Stimulated activated CD8-positive, alpha-beta memory T cell treated with anti-CD3 and anti-CD28 coated beads, Interleukin-12 subunit alpha, Interleukin-12 subunit beta, amount 100 ng/mL, for 1 hour (primary cell): ENCODE measurements at places on chromosomes 6 and 20.

- DNase-seq: no peak
Measured at GRCh38 chr6:34981951-34982350, 92.9 kb downstream of the ANKS1A start.

GRCh38 chr6:15682965-15683822, 20.4 kb upstream of the DTNBP1 start:
- DNase-seq: no peak

GRCh38 chr6:113127786-113128419, 729.2 kb upstream of the MARCKS start:
- DNase-seq: no peak

- DNase-seq: no peak
Measured at GRCh38 chr6:22007469-22007868, 289.4 kb downstream of the PRL start.

DNA sequence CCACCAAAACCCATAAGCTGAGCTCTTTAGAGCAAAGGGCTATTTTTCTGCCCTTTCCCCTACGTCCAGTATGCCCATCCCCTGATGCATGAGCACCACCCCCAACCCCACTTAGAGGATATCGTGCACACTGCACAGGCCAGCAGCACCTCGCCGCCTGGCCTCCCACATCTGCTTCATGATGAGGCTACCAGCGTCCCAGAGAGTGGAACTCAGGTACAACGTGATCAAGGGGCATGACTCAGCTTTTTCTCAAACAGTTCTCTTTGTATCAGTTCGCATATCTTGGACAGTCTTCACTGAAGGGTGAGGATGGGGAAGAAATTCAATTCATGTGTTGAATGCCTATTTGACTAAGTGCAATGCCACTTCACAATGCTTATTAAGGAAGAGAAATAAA, 81.9 kb upstream of the QKI start:
- DNase-seq: no peak

GRCh38 chr6:73867411-73867810, 171.4 kb downstream of the CD109 start:
- no peak for DNase-seq

DNA sequence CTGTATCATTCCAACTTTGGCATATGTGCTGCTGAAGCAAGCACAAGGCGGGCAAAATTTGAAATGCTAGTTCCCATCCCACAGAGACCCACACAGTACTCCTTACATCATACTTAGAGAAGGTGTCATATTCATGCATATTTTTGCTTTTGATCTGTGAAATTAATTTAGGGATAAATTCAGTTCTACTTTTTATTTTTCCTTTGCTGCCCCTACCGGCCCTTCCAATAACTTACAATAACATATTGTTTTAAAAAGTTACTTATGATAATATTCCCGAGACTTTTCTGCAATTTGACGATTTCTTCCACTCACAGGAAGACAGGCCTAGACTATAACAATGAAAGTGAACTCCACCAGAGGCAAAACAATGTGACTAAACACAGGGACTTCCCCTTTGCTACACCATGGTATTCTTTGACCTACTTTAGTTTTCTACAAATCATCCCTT, 35.0 kb downstream of the SESN1 start:
- DNase-seq: no peak

DNA sequence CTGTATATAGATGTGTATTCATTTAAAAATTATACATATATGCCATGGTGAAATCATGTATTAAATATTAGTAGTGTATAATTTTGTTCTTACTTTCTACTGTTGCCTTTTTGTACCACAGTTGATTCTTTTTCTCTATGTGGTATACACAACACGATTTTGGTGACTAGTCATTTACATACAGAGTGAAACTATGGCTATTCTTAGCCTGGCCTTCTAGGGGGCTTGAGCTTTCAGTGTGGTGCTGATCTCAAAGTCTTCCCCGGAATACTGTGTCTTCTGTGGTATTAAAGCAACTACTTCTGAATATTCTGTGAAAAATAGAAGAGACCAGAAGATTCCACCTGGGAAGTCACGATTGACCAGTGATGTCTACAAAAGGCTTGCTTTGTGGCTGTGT, 301.9 kb downstream of the UTRN start:
- DNase-seq: no peak

DNA sequence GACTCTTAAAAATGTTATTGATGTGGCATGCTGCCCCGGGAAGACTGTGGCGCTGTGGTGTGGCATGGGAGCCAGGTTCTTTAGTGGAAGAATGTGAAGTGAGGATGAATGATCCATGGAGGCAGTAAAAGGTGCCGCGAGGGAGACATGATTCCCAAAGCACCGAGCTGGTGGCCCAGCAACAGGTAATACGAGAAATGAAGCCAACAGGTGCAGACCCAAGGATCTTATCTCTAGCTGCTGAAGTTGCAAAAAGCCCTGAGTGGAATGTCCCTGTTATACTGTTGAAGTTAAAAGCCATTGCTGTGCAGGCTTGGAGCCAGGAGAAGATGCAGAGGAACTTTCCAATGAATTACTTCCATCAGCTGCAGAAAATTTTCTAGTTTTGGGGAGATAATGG, 53.5 kb downstream of the OR2B6 start:
- no peak for DNase-seq

- DNase-seq: no peak
Measured at GRCh38 chr6:87807475-87807874, 105.4 kb upstream of the AKIRIN2 start.

DNA sequence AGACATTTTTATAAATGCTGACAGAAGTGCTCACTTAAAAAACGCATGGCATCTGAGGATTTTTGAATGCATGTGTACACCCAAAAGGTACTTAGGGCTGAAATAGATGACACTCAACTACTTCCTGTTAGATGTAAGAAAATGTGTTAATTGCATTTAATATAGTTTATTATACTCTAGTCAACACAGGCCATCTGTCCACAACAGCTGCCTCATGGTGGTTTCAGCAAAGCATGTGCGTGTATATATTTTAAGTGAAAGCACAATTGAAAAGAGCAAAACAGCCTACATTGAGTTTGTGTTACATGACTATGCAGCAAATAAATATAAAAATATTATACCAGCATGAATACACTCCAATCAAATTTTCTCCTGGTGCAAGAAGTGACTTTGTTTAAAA, 1233.0 kb upstream of the EYS start:
- DNase-seq: no peak

DNA sequence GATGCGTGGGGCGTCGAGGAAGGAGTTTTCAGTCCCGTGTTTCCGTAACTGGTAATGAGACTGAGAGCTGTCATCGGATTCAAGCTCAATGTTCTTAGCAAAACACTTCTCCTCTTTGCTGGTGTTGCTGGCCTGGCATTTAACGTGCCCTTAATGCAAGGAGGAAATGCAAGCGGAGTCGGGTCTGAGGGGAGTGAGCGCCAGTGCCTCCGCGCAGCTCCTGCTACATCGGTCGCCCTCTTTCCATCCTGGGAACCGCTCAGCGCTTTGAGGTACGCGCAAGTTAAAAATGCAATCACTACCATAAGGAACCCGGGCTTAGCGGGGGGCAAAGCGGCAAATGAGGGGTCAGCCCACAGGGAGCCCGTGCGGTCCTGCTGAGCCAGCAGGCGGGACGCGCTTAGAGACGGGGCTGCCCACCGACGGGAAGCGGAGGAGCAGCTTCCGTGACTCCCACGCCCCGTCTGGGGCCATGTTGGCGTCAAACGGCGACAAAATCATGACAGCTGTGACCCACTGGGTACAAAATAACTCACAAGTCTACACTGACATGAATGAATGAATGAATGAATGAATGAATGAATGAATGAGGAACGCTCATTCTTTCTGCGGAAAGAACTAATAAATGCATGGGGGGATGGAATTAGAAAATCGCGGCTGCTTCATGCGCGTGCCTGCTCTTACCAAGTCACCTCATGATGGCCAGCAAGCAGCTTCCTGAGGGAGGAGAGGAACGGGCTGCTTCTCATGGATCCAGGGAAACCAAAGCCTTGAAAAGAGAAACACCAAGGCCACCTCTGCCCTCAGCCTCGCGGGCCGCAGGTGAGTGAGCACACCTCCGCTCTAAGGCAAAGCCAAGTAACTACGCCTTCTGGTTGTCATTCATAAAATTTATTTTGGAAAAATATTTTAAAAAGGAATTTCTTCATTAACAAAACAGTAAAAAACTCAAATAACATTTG, 9.3 kb downstream of the DLL1 start:
- DNase-seq: no peak
